CD4-positive, alpha-beta memory T cell (primary cell): ENCODE measurements at places on chromosomes 4 and X. TPM values are rescaled to one million over a fixed set of nuclear protein-coding genes. Genes with fewer than 3 reads are reported as not detected.

The LGI2 gene
- total RNA-seq, result not detected

The ZNF157 gene
- 0.87 TPM for total RNA-seq

The KDR gene
- total RNA-seq, result not detected

DNA sequence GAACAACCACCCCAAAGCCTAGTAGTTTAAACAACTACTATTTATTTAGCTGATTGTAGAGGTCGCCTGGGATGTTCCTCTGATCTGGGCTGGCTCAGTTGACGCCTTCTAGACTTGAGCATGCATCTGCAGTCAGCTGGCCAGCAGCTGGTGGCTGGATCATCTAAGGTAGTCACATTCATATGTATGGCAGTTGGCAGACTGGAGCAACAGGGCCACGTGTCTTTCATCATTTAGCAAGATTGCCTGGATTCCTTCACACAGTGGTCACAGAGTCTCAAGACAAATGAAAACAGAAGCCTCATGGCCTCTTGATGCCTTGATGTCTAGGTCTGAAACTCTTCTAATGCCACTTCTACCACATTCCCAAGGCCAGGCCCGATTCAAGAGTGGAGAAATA lies 220.6 kb upstream of the S100G start:
- H3K4me1 ChIP-seq, result peaks cover 13% of the 10 kb centered on the region
- H3K27me3 ChIP-seq, result no peaks in the 10 kb centered on the region
- no peak overlapping the region for H3K27ac ChIP-seq

DNA sequence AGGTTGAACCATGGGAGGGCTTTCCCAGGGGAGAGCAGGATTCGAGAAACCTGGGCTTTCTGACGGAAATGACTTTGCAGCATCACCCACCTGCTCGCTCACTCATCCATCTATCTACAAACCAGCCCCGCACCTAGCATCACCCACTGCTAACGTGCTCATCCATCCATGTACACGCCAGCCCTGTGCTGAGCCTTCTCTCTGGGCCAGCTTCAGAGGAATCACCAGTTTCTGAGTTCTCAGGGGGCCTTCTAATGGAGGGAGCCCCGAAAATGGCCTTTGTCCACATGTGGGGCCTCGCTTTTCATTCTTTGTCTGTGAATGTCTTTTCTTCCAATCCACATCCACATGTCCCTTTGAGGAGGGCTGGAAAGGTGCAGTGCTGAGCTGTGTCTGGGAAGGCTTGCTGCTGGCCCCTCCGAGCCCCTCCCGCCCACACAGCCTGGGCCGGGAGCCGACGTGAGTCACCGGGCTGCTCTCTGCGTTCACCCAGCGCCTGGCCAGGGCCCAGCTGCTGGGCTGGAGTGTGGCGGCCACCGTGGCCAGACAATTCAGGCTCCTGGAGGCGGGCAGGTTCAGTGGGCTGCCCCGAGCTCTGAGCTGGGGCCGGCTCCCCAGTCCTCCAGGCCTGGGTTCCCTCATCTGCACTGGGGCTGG lies 14.7 kb downstream of the SORCS2 start:
- H3K4me1 ChIP-seq, result no peaks in the 10 kb centered on the region
- no peaks in the 10 kb centered on the region for H3K36me3 ChIP-seq
- no peaks in the 10 kb centered on the region for H3K27me3 ChIP-seq
- no peak overlapping the region for H3K4me3 ChIP-seq

DNA sequence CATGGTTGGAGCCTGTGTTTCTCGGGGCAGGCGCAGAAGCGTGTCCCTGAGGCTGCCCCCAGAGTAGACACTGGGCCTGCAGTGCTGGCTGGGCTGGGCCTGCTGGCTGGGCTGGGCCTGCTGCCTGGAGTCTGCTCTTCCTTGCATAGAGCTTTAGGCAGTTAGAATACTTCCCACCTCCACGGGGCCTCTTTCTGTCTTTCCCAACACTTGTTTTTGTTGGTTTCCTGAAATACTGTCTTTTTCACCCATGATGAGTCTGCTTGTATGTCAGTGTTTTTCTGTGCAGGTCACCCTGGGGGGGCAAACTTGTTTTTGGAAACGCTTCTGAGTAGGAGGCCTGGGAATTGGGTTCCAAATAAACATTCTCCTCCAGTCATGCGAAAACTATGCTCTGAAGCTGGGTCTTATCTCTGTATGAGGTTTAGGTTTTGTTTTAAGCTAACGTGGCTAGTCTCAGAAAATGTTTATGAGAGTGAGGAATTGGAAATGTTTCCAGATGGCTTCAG lies 32.2 kb downstream of the TRMT44 start:
- DNase-seq, result no peak
- no peak overlapping the region for H3K4me3 ChIP-seq
- H3K4me1 ChIP-seq, result no peaks in the 10 kb centered on the region
- H3K36me3 ChIP-seq, result peaks cover 13% of the 10 kb centered on the region
- no peak overlapping the region for H3K27ac ChIP-seq

DNA sequence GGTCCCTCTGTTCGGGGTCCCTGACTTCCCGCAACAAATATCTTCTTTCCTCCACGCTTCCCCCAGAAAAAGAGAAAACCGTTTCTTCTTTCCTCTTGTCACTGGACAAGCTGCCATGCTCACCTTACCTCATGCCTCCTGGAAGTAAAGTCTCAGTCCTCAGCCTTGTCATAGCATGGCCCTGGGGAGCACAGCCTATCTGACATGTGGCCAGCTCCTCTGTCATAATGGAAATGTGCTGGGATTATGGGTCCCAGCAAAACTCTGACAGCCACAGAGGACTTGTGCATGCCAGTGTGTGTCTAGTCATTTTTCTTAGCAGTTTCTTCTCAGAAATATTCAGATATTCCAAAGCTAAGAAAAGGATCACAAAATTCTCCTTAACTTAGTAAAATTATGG lies 122.4 kb downstream of the AASDH start:
- H3K36me3 ChIP-seq, result no peaks in the 10 kb centered on the region
- no peaks in the 10 kb centered on the region for H3K27me3 ChIP-seq
- no peak for DNase-seq
- H3K4me3 ChIP-seq, result no peak overlapping the region
- no peak overlapping the region for H3K27ac ChIP-seq

DNA sequence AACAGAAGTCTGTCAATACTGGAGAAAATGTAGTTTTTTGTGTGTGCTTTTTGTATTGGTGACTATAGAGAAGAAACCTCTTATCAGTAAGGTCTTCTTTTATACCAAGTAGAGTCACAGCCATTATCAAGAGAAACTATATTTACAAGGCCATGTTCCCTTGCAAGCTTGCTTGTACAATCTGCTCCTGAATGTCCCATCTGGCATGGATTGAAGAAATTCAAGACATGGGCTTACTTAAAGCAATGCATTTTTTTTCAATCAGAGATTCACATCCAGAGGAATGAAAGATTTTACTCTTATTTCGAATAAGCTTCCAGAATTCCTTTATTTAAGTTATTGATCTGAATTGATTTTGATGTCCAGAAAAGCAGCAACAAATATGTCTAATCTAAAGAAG lies 537.3 kb upstream of the RPS6KA3 start:
- H3K27ac ChIP-seq, result no peak overlapping the region
- H3K4me3 ChIP-seq, result no peak overlapping the region
- no peak for DNase-seq
- no peaks in the 10 kb centered on the region for H3K36me3 ChIP-seq
- no peaks in the 10 kb centered on the region for H3K4me1 ChIP-seq

GRCh38 chrX:83077606-83078005 lies 430.5 kb upstream of the POU3F4 start:
- H3K4me3 ChIP-seq, result no peak overlapping the region
- no peaks in the 10 kb centered on the region for H3K27me3 ChIP-seq
- H3K27ac ChIP-seq, result no peak overlapping the region

DNA sequence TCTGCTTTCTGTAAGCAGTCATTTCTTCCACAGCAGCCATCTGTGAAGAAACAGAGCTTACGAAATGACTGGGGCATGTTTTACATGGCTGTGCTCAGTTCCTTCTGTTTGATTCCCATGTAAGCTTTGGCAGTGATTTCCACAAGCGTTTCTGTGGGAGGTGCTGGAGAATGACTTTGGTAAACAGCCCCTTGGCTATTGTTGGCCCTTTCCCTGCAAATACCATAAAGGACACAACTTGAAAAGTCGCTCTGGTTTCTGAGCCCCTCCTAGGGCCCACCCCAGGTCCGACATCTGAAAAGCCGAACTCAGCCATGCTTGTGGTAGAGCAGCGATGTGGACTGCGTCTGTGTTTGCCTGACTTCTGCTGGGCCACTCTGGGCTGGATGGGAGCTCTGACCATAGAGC lies 3.7 kb downstream of the LIMCH1 start:
- no peak overlapping the region for H3K27ac ChIP-seq
- no peaks in the 10 kb centered on the region for H3K36me3 ChIP-seq
- H3K4me1 ChIP-seq, result no peaks in the 10 kb centered on the region
- no peak for DNase-seq

DNA sequence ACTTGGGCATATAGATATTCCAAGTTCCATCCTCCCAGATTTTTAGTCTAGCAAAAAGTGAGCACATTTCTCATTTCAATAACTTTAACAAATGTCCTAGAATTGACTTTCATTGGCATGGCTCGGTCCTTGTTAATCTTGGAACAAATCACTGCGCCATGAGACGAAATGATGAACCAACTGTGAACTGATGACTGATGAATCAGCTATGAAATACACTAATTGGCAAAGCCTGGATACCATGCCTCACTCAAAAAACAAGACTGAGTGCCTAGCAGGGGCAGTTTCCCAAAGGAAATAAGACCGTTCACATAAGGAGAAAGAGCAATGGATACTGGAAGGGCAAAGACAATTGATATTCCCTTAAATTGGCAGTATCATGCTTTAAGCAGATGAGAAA lies 248.6 kb upstream of the VEGFC start:
- no peak overlapping the region for H3K4me3 ChIP-seq
- no peaks in the 10 kb centered on the region for H3K27me3 ChIP-seq
- H3K4me1 ChIP-seq, result no peaks in the 10 kb centered on the region
- DNase-seq, result no peak
- no peak overlapping the region for H3K27ac ChIP-seq

DNA sequence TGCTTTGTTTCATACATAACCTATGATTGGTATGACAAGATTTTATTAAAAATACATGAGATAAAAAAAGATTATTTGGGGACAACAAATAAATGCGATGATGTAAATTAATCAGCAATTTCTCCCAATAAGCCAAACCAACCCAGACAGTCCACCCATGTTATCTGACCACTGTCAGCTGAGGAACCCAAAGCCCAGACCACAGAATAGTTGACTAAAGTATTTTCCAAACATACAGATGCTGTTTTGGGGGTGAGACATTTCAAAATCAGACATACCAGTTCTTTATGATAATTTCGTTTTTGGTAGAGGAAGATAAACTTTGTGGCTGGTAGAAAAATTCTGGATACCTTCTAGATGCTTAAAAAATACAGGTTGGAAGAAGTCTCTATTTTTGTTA lies 650.8 kb upstream of the FAM241A start:
- no peaks in the 10 kb centered on the region for H3K36me3 ChIP-seq
- no peak overlapping the region for H3K4me3 ChIP-seq
- H3K27me3 ChIP-seq, result no peaks in the 10 kb centered on the region
- H3K27ac ChIP-seq, result no peak overlapping the region
- no peak for DNase-seq

DNA sequence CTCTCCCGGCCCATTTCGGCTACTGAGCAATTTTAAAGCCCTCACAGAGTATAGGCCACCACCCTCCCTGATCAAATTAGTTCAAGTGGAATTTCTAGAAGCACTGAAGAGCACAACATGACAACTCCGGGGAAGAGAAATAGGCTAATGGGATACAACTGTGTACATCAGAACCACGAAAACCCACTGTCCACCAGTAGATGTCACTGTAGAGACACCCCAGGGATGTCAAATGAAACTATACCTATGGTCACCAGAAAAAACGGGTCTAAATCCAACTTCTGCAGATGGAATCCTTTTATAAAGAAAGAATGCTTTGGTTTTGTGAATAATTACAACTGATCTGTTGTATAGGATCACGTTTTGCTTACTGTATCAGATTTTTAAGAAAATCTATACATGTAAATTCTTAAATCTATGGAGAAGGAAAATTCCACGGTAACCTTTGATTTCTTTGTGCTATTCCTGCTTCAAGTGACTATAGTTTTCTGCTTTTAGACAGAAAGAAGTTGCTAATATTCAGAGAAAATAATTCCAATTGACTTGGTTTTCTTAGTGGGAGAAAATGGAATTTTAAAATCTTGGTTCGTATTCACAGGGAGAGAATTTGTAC lies 29.5 kb upstream of the MAP3K15 start:
- no peak for DNase-seq
- no peak overlapping the region for H3K27ac ChIP-seq
- H3K4me1 ChIP-seq, result no peaks in the 10 kb centered on the region
- no peak overlapping the region for H3K4me3 ChIP-seq
- no peaks in the 10 kb centered on the region for H3K27me3 ChIP-seq

- no peak for DNase-seq
- no peaks in the 10 kb centered on the region for H3K4me1 ChIP-seq
- peaks cover 73% of the 10 kb centered on the region for H3K36me3 ChIP-seq
- no peaks in the 10 kb centered on the region for H3K27me3 ChIP-seq
- H3K4me3 ChIP-seq, result no peak overlapping the region
Observed at GRCh38 chr4:143538979-143539669, 25.6 kb downstream of the SMARCA5 start.

- H3K27ac ChIP-seq, result no peak overlapping the region
- no peaks in the 10 kb centered on the region for H3K27me3 ChIP-seq
- no peaks in the 10 kb centered on the region for H3K36me3 ChIP-seq
- no peak for DNase-seq
Observed at GRCh38 chr4:15550491-15550890, 80.8 kb downstream of the CC2D2A start.

DNA sequence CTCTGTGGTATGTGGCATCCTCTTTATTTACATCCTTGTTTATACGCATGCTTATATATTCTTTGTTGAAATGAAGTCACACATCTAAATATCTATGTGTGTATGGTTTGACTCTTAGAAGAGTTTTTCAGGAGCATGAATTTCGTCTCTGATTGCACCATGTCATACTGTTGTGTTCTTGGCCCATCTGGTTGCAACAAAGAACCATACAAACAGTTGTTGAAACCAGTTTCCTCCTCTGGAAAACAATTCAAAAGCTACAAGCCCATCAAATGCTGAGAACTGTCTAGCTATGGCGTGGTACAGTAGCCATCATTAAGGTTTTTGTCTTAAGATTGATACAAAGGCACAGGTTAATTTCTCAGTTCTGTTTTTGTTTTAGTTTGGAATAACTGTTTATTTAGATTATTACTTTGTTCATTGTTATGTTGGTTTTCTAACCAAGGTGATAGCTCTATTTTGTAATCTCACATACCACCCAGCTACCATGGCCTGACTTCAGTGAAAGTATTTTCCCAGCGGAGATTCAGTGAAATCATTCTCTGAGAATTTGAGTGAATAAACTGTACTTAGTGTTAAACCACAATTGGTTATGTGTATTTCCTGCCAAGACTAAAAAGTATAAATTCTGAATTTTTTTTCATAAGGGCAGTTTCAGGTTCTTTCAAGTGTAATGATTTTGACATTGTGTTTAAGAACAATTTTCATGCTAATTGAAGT lies 91.0 kb downstream of the ARHGAP24 start:
- no peak for DNase-seq
- H3K4me3 ChIP-seq, result no peak overlapping the region
- H3K36me3 ChIP-seq, result no peaks in the 10 kb centered on the region
- no peaks in the 10 kb centered on the region for H3K27me3 ChIP-seq
- no peaks in the 10 kb centered on the region for H3K4me1 ChIP-seq
